Mucosa of descending colon (tissue), 3 donors: ENCODE measurements at places on chromosomes 6 and 20. TPM values are rescaled to one million over a fixed set of nuclear protein-coding genes. Genes with fewer than 3 reads are reported as not detected.

The CDC40 gene
- total RNA-seq, result 19.7 TPM

- no peak for DNase-seq
Measured at GRCh38 chr6:36596356-36596755, 2.2 kb downstream of the SRSF3 start.

The SOX4 gene
- 14.9 TPM for total RNA-seq

- DNase-seq, result no peak
Measured at GRCh38 chr6:109807881-109808280, 116.8 kb downstream of the FIG4 start.
